Right kidney (tissue), 9 donors: ENCODE measurements at places on chromosomes 2 and 18.

DNA sequence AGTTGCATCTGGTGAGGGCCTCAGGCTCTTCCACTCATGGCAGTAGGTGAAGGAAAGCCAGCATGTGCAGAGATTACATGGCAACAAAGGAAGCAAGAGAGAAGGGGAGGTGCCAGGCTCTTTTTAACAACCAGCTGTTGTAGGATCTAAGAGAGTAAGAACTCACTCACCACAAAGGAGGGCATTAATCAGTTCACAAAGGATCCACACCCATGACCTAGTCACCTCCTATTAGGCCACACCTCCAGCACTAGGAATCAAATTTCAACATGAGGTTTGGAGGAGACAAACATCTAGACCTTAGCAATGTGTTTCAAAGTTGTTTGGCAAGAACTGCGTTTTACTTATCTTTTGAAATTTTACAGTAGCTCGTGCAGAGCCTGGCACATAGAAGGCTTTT is 20.5 kb upstream of the REG3A start:
- no peak for DNase-seq

- no peak for DNase-seq
These were observed 63.3 kb downstream of the RPIA start for GRCh38 chr2:88754585-88755320.

DNA sequence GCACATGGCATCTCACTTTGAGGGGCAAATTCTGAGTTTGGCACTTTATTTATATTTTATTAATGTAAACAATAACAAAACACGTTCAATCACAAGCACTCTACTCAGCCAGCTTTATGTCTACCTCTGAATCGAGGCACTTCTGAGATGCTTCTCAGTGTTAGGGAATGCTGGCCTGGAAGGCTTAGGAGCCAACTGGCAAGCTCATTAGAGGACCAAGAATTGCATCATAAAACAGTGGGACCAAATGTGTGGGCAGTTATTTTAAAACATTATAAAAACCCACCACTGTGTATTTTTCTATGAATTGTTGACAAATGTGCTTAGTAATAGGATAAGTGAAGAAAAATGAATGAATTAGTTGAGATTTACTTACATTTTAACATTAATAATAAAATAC is 46.8 kb upstream of the SMIM21 start:
- no peak for DNase-seq

GRCh38 chr2:162184359-162184758 is 32.3 kb upstream of the GCG start:
- DNase-seq: no peak

- DNase-seq: no peak
These were observed 14.0 kb upstream of the BCL2L11 start for GRCh38 chr2:111106706-111107105.

GRCh38 chr18:3594760-3595368 is 144.9 kb downstream of the TGIF1 start:
- DNase-seq: no peak

GRCh38 chr2:178513876-178514275 is 33.6 kb downstream of the PLEKHA3 start:
- no peak for DNase-seq

GRCh38 chr2:28360718-28361293 is 31.9 kb upstream of the FOSL2 start:
- DNase-seq: no peak

GRCh38 chr2:42049221-42050009 is 1.6 kb downstream of the PKDCC start:
- no peak for DNase-seq

DNA sequence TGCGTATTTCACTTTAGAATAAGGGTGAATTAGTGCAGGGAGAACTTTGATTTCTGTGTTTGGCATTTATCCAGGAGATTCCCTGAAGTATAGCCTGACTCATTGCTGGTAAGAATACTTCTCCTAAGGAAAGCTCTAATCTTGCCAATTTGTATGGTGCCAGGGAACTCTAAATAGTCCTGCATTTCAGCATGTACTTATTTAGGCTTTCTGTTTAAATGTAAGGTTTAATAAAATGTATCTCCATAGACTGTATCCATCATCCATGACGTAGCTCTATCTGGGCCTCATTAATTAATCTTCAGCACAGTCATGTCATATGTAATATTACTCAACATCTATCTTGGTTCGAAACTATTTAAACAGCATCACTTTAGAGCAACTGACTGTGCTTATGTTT is 127.7 kb downstream of the DOK6 start:
- DNase-seq: no peak

DNA sequence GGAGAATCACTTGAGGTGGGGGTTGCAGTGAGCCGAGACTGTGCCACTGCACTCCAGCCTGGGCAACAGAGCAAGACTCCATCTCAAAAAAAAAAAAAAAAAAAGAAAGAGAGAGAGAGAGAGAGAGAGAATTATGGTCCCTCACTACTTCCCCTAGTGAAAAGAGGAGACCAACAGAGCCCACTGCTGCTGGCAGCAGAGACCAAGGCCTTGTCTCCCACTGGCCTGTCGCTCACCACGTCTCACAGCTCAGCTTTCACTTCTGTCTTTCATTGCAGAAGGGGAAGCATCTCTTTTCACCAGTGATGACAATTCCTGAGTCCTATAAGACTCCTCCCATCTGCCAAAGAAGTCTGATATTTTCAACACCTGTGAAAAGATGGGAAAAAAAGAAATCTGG is 81.3 kb downstream of the CLHC1 start:
- no peak for DNase-seq

DNA sequence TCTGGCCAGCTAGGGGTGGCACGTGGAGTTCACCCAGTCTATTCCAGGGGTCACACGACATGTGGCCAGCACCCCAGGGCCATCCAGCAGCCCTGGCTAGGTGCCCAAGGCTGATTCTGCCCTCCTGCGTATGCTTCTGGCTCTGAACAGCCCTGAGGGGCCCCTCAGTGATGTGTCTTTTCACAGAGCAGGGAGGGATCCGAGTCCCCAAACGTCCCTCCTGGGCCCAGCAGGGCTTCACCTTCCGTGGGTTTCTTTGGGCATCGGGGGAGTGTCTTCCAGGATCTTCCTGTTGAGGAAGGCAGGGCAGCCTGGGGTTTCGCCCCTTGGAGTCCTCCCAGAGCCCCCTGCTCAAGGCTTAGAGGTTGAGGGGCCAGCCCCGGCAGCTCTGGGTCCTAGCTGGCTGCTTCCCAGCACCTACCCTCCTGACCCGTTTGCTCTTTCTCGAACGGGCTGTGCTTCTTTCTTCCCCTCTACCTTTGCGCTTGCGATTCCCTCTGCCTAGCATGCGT is 165.9 kb downstream of the DYSF start:
- DNase-seq: no peak

DNA sequence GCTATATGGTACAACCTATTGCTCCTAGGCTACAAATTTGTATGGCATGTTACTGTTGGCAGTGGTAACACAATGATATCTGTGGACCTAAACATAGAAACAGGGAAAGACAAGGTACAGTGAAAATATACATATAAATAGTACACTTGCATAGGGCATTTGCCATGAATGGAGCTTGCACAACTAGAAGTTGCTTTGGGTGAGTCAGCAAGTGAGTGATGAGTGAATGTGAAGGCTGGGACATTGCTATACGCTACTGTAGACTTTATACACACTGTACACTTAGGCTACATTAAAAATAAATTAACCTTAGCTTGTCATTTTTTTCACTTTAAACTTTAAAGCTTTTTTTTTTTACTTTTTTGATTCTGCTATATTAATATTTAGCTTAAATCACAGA is 500.0 kb upstream of the SETBP1 start:
- DNase-seq: no peak

DNA sequence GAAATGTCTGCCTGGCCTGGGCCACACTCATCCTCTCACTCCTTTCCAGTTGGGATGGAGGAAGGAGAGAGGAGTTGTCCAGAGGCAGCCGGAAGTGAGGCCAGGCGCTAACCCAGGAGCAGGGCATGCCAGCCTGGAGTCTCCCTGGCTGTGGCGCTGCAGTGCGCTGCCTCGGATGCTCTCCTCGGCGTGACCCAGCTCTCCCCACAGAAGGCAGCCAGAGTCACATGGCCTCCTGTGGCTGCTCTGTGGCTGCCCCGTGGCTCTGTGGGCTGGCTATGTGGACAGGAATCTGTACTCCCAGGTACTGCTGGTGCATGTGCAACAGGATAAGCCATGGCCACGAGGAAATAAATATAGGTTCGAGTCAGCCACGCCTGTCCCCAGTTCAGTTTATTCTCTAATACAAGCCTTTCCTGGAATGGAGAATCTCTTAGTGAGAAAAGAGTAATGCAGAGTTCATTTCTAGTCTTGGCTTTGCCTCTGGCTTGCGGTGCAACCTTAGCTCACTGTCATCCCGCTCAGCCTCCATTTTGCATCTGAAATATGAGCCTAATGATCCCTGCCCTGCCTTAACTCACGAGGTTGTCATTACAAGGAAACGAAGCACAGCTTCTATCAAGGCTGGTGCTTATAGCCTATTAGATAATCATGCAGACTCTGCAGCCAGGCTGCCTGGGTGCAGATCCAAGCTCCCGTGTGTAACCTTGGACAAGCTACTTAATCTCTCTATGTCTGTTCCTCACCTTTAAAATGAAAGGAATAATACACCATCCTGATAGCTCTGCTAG is 106.3 kb downstream of the ANTXR1 start:
- DNase-seq: no peak

GRCh38 chr2:69755862-69756467 is 14.0 kb downstream of the ANXA4 start:
- DNase-seq: no peak

DNA sequence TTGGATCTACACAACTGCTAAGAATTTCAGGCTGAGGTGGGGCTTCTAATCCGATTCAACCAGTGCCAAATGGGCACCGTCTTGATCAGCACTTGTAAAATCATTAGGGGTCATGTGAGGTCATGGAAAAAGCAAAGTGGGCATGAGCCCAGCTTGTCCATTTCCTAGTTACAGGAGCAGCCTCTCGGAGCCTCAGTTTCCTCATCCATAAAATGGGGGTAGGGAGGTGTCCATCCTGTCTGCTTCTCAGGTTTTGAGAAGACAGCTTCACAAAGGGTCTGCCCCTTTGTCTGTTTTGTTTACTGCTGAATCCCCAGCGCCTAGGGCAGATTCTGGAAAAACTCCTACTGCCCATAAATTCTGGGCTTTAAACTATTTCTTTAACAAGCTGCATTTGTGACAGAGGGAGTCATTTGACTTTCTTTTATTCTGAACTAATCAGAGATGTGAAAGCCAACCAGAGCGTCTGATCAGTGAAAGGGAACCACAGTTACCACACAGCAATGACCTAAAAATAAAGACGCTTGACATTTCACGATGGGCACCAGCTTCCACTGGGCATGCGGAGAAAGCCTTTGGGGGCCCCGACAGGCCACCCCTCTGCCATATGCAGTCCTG is 38.9 kb downstream of the DNMT3A start:
- no peak for DNase-seq

DNA sequence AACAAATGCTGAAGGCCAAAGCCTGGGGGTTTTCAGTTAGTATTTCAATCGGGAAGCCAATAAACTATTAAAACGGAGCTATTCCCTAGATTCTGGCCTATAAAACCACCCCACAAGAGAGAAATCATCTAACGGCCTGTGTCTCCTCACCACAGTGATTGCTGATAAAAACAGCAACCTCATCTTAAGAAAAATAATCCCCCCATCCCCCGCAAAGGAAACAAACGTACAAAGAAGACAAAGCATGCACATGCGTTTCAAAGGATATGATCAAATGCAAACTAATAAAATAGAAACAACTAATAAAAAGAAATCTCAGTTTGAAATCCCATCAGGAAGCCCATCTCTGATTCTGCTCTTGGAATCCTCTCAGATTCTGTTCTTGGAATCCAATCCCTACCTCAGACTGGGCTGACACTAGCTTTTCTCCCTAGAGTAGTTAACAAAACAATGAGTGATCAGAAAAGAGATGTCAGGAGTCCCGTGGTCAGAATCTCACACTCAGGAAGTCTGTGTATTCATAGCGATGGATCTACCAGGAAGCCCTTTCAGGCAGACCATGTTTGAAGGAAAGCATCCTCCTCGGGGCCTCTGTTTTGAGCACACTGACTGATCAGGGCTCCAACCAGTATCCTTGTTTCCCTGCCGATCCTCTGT is 150.7 kb downstream of the THADA start:
- no peak for DNase-seq

GRCh38 chr2:121558329-121558728 is 27.6 kb downstream of the RNU4ATAC start:
- no peak for DNase-seq

DNA sequence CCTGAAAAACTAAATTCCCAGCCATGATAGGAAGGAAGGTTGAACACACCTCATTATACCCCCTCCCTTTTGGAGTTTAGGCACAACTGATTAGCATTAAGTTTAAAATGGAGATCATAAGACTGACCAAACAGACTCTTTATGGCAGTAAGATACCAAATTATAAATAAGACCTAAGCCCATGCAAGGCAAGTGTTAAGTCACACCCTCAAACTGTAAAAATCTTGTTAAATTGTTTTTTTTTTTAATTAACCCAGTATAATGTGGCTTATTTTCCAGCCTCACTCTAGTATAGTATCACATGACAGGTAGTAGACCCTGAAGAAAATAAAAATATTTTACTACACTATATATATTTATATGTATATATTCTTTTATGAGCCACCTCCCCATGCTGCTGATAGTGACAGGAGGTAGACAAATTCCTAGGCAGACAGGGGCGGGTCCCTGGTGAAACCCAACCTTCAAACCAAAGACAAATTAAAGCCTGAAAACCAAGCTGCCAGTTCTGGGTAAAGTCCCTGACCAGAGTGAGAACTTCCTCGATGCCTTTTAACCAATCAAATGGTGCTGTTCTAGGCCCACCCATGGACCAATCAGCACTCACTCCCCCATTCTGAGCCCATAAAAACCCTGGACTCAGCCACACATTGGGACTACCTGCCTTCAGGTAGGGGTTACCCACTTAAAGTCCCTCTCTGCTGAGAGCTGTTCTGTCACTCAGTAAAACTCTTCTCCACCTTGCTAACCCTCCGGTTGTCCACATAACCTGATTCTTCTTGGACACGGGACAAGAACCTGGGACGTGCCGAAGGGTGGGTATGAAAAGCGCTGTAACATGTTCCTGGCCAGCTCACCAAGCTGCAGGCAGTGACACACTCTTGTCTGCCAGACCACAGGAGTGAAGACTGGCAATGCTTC is 123.9 kb upstream of the B3GNT2 start:
- no peak for DNase-seq

DNA sequence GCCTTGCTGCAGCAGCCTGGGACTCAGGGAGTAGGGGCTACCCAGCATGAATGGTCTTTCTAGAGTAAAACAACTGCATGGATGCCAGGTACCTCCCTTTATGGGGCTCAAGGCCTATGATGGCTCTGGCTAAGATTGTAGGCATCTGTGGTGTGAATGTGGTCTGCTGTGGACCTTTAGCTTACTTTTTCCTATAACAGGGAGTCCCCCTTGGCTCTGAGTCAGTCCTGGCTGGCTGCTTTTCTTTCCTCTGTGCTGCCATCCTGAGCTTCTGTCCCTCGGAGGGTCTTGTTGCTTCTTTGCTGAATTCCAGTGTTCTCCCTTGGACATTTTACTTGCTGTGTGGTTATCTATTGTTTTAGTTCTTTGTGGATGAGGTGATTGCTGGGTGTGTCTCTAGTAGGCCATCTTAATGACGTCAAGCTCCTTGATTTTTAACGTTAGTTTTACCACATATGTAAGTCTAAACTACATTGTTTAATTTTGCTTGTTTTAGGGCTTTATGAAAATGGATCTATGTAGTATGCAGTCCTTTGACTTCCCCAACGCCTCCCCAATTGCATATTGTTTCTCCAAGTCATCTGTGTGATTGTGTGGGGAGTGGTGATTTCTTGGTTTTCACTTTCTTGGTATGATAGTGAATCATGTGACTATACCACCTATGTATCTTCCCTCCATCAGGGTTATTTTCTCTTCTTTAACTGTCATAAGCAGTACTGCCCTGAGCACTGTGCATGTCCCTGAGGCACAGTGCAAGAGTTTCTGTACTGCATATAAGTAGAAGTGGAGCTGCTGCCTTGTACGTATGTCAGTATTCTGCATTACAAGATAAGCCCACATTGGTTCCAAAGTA is 92.4 kb downstream of the NCK2 start:
- no peak for DNase-seq
